ENCODE measurements at places on chromosomes 1 and 21. TPM values are rescaled to one million over a fixed set of nuclear protein-coding genes. Genes with fewer than 3 reads are reported as not detected.

Gene GUCA2B
- total RNA-seq: not detected

Gene HTR6
- total RNA-seq: not detected

Gene FMN2
- 16.9 TPM for total RNA-seq

Gene DNASE2B
- total RNA-seq: not detected

Gene KRTAP24-1
- not detected for total RNA-seq

Gene HCN3
- total RNA-seq: 1.2 TPM

Gene EXTL1
- total RNA-seq: 1.1 TPM

Gene HCRTR1
- total RNA-seq: not detected

Gene CD48
- total RNA-seq: 3.0 TPM

Gene PPIH
- 19.7 TPM for total RNA-seq

Gene PADI2
- total RNA-seq: 0.27 TPM

Gene CHAF1B
- total RNA-seq: 0.36 TPM

Gene HJV
- total RNA-seq: not detected

Gene CDC42BPA
- total RNA-seq: 60.8 TPM

Gene CA6
- not detected for total RNA-seq

- DNase-seq: peak; percentile 87
Measured at GRCh38 chr1:156115514-156116374, 1.2 kb downstream of the LMNA start.

- no peak for DNase-seq
Measured at GRCh38 chr1:196454792-196455191, 153.4 kb downstream of the KCNT2 start.

GRCh38 chr1:108897865-108898720, 21.3 kb downstream of the GPSM2 start:
- no peak for DNase-seq

DNA sequence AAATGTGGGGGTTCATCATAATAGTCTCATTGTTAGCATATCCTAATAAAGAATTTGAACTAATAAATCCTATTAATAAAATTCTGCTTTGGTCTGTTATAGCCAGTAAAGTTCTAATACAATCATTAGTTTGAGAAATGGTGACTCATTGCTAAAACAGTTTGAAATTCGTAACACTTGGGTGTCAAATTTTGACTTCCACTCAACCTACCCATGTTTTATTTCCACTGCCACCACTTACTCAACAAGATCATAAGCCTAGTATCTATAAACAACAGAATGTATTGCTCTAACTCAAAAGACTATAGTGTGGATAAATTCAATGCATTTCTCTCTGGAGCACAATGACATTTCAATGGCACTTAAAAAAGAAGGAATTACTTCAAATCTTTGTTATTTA, 29.1 kb downstream of the LGALS8 start:
- no peak for DNase-seq

- DNase-seq: peak; percentile 97
Measured at GRCh38 chr1:12539705-12540579, 78.1 kb downstream of the DHRS3 start.

DNA sequence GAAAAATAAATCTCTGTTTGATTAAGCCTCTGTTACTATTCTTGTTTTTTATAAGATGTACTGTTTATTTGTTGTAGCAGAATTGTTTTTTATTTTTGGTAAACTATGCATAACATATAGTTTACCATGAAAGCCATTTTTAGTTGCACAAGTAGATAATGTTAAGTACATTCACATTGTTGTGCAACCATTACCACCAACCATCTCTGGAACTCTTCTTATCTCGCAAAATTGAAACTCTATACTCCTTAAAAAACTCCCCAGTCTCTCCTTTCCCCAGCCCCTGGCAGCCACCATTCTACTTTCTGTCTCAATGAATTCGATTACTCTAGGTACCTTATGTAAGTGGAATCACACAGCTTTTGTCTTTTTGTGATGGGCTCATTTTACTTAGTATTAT, 27.4 kb upstream of the UHMK1 start:
- DNase-seq: no peak

DNA sequence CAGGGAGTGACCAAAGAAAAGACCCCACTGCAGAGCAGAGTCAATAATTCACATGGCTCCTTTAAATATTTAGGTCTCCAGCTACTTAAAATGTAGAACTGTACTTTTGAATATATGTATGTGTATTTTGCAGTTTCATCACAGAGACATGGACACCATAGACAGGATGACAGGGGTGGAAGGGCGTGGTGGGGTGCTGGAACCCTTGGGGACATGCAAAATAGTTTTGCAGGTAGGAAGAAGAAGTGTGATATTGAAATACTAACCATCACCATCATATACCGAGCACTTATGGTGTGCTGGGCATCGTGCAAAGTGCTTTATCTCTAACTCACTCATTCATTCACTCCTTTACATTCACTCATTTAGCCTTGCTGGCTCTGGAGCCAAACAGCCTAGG, 72.5 kb upstream of the IGSF21 start:
- no peak for DNase-seq

DNA sequence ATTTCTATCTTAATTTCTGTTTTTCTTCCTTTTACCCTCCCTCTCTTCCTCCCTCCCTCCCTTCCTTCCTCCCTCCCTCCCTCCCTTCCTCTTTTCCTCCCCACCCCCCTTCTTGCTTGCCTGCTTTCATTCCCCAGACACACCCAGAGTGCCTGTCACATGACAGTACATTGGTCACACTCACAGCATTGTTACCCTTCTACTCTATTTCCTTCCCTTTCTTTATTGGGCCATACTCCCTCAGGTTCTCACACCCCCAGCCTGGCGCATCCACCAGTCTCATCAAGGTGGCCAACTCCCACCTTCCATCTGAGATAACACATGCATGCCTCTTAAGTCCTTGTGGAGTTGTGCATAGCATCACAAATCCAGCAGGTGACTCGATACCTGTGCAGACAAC, 10.9 kb downstream of the TMPRSS3 start:
- no peak for DNase-seq

- DNase-seq: no peak
Measured at GRCh38 chr1:117657031-117657430, 51.2 kb downstream of the TENT5C start.

DNA sequence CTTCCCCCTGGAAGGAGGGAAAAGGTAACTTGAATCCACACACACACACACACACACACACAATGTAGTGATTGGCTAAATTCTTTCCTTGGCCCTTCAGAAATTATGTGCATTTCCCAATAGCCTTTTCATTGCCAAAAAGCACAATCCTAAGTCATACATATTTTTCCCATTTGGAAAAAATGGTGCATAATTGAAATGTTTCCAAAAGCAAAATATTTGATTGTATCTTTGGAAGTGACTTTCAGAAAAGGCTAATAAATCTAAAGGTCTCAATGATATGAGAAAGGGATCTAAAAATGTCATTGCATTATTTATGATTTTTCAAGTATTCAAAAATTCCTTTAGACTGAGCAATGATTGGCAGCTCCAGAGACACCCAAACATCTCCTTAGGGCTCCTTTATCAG, 43.5 kb upstream of the NEK7 start:
- DNase-seq: no peak

- no peak for DNase-seq
Measured at GRCh38 chr1:147549526-147549925, 8.2 kb downstream of the BCL9 start.

DNA sequence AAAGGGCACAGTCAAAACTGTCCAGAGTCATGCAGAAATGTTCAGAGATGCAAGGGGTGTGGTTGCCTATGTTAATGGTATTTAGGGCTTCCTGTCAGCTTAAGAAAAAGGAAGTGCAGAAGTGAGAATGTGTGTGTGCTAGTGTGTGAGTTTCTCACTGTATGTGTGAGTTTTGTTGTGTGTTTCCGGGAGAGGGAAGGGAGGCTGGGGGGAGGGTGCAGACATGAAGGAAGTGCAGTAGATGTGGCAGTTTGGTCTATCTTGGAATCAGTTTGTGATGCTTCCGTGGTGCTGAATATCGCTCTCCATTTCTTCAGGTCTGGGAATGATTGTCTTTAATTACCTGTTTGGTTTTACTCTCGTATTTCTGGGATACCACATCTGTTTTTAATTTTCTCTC, 16.5 kb upstream of the ATP6V1G3 start:
- no peak for DNase-seq

DNA sequence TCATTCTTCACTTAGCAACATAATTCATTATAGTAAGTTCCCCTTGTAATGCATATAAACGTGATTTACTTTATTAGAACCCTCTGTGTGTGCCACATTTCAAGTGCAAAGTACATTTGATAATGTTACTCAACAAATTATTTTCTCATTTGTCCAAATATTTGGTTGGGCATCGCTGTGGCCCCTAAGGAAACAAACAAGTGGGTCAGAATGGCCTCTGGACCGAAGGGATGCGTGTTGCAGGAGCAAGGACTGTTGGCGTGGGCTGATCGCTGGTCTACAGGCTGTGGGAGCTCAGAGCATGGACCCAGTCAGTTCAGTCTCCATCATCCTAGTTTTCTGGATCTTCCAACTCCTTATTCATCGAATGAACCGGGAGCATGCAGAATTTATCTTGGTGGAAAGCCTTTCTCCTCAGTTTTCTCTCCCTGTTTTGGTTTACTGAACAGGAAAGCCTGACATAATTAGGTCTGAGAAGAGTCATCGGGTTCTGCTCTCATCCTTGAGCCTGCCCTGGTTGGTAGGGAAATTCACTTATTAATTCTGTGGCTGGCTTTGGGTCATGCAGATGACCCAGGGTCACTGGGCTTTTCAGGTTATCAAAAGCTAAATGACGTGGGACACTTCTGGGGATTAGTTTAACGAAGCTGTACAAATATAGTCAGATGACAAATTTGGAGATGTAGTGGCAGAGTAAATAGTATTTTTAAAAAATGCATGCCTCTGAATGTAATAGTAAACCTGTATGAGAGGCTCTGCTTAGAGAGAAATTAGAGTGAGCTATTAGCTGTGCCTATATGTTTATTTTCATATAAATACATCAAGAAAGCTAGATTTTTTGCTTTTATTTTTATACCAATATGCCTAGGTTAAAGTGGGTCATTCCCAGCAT, 200.2 kb downstream of the SDCCAG8 start:
- no peak for DNase-seq

- DNase-seq: no peak
Measured at GRCh38 chr1:37186246-37186756, 152.0 kb upstream of the GRIK3 start.

GRCh38 chr1:228868731-228869024, 133.4 kb downstream of the RHOU start:
- no peak for DNase-seq

DNA sequence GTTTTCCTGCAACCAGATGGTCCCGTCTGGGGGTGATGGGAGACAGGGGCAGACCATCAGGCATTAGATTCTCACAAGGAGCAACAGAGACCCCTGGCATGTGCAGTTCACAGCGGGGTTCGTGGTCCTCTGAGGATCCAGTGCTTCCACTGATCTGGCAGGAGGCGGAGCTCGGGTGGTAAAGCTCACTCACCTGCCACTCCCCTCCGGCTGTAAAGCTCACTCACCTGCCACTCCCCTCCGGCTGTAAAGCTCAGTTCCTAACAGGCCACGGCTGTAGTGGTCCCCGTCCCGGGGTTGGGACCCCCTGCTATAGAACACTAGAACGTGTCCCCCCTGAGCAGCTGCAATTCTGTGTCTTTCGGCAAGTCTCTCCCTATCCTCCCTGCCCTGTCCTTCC, 4.6 kb downstream of the KRTAP10-12 start:
- DNase-seq: no peak

DNA sequence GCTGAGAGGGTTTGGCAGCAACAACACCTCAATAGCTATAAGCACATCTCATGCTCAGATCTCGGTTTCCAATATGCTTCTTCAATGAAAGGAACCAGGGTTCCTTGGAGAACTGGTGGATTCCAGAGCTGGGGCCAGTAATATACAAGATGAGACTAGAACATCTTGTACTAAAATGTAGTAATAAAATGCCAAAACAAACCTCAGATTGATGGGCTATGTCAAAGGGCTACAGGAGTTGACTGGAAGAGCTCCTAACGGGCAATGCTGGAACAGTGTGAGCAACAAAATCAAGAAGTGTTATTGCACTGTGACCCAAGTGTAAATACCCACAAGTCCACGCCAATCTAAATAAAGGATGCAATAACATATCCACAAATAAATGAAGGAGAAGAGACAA, 26.1 kb upstream of the SLC19A1 start:
- peak; percentile 48 for DNase-seq

GRCh38 chr1:213017447-213018273, 2.0 kb upstream of the ANGEL2 start:
- DNase-seq: no peak

- DNase-seq: no peak
Measured at GRCh38 chr1:213874789-213875188, 113.0 kb upstream of the PROX1 start.

DNA sequence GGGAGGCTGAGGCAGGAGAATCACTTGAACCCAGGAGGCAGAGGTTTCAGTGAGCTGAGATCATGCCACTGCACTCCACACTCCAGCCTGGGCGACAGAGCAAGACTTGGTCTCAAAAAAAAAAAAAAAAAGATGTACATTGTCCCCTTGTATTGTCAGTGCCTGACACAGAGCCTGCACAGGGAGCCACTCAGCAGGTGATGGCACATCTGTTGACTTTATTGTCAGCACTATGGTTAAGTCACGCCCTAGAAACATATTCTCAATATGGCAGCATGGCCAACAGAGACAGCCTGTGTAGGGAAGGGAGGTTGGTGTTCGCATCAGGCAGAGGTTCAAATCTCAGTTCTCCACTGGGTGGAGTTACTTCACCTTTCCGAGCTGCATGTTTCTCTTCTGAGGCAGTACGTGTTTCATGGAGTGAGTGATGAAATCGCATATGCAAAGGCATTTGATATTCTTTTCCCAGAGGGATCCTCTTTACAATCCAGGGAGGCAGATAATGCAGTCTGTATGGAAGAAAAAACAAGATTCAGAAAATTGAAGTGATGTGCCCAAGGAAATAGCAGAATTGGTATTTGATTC, 20.6 kb downstream of the LAMC2 start:
- no peak for DNase-seq

DNA sequence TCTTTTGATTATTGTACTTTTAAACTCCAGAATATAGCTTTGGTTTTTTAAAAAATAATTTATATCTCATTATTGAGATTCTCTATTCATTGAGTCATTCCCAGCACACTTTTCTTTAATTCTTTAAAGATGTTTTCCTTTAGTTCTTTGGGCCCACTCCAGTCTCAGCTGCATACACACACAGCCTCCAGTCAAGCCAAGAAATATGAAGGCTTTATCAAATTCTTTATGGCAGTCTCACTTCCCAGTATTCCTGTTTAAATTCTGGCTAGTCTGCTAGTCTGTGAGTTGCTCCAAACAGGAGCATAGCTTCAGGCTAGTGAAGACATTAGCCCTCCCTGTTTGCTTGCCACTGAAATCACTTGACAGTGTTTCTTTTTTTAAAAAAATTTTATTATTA, 61.2 kb downstream of the CRP start:
- DNase-seq: no peak

GRCh38 chr21:36321325-36322082, 1.5 kb downstream of the MORC3 start:
- no peak for DNase-seq

DNA sequence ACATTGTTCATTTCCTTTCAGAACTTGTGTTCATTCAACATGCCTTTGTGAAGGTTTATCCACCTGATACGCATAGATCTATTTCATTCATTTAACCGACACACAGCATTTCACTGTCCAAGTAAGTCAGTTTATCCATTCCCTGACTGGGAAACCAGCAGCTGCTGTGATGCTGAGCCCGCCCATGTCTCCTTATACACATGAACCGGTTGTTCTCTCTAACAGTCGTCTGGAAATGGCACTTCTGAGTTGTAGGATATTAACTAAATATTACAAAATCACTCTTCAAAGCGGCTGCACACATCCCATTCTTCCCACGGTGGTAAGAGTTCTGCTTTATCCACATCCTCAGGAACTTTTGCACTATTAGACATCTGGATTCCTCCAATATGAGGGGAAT, 71.1 kb downstream of the NPHP4 start:
- no peak for DNase-seq

- peak; percentile 63 for DNase-seq
Measured at GRCh38 chr1:206725109-206725963, 40.6 kb downstream of the MAPKAPK2 start.
